ENCODE measurements at places on chromosomes 7 and 10.

- no peak for DNase-seq
Observed at GRCh38 chr10:47020471-47020870, 109.2 kb downstream of the PTPN20 start.

- DNase-seq = peak; percentile 74
Observed at GRCh38 chr7:16644636-16645592, 640 bp downstream of the ANKMY2 start.

- no peak for DNase-seq
Observed at GRCh38 chr7:158588878-158589442, 1.3 kb upstream of the PTPRN2 start.

- no peak for DNase-seq
Observed at GRCh38 chr7:135853499-135853898, 104.9 kb upstream of the FAM180A start.

DNA sequence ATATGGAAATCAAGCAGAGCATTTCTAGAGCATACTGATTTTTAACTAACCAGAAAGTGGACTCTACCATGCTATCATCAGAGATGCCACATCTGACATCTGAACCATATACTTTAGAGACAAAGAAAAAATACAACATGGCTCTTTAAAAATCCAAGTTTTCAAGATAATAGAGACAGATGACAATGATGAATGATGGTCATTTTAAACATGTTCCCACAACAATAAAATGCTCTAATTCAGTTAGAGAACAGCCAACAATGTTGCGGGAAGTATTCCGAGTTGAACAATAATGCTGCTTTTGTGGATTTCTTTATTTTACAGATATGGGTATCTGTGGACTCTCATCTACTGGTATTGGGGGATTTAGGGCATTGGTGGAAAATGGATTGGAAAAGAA lies 52.8 kb downstream of the PRTFDC1 start:
- no peak for DNase-seq

- no peak for DNase-seq
Observed at GRCh38 chr7:43198599-43199090, 86.2 kb downstream of the HECW1 start.

DNA sequence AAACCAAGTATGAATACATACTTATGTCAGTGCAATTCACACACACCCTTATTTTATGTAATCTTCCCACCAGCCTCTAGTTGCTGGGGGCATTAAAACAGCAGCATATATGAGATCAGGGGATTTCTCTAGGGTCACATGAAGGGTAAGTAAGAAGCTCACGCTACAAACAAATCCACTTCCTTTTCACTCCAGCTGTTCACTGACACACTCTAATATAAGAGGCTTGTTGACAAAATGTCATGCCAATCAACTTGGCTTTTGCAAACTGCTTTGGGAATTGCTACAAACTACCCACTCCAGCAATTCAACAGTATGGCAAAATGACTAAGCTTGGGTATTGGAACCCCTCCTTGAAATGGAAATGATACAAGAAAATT lies 10.3 kb downstream of the FAM3C start:
- no peak for DNase-seq

DNA sequence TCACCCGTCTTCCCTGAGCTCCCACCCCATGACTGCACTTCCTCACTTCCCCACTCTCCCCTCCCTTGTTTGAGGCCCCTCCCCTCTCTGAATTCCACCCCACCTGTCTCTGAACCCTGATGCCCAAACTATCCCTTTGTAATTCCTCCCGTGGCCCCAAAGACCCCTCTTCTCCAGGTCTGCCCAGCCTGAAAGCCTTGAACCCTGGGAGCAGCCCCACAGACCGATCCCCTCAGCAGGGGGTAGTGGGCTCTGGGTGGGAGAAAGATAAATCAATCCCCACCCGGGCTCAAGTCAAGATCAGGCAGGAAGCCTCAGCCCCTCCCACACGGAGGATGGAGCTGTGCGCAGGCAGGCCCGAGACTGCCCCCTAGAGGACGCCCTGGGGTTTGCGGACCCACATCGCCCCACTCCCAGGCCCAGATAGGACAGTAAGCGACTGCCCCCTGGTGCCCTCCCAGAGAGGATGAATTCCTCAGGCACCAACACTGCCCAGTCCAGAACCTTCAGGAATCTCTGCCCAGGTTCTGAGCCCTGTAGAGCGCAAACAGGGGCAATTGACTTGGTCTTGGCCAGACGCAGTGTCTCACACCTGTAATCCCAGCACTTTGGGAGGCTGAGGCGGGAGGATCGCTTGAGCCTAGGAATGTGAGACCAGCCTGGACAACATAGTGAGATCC lies 11.7 kb downstream of the HSPB1 start:
- DNase-seq = peak; percentile 94

DNA sequence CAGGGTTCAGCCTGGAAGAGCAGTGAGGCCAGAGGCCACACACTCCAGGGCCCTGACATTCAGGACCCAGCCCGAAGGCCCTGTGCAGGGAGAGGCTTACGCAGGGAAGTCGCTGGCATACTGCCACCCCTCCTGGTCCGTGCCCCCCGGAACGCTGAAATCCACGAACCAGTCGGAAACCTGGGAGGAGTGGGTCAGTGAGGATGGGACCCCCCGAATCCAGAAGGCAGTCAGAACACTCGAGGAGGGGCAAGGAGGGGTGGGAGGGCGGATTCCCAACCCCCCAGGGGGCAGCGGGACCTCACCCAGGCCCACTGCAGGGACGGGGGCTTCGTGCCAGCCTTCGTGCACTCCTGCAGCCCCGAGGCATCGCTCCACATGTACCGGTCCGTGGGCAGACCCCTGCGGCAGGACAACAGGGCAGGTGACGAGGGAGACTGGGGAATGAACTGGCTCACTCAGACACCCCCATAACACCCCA lies 13.5 kb downstream of the BHLHA15 start:
- DNase-seq = no peak

- no peak for DNase-seq
Observed at GRCh38 chr7:140518370-140519006, 39.2 kb upstream of the MKRN1 start.

DNA sequence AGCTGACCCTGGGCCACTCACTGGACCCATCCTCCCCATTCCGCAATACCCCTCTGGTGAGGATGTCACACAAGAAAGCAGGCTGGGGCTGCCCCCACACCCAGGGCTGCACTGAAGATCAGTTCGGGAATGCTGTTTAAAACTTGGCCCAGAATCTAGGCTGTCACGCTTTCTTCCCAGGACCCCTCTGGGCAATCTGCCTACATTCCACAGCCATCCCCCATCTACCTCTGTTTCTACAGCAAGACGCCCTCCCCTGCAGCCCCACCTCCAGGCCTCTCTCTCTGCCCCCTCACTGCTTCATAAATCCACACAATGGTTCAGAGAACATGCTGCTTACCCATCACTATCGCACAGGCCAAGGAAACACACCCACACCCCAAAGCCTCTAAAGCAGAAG lies 36.1 kb downstream of the XPNPEP1 start:
- no peak for DNase-seq

GRCh38 chr10:49318028-49318427 lies 19.1 kb downstream of the C10orf71 start:
- no peak for DNase-seq

DNA sequence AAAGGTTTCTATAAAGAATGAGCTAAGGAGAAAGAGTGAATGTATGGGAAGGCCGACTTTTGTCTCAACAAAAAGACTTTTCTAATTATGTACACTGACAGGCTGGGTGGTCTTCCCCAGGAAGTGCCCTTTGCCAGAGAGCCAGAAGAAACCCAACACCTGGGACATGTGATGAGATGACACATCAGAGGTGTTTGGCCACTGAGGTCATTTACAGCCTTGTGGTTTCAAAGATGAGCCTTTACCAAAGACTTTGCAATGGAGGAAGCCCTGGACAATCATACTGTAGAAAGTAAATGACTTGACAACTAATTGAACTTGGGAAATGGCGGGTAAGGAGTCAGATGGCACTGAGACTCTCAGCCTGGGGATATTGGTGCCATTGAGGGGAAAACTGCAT lies 3.4 kb upstream of the NRG3 start:
- no peak for DNase-seq

GRCh38 chr7:123096434-123096833 lies 100.9 kb upstream of the TAS2R16 start:
- no peak for DNase-seq

DNA sequence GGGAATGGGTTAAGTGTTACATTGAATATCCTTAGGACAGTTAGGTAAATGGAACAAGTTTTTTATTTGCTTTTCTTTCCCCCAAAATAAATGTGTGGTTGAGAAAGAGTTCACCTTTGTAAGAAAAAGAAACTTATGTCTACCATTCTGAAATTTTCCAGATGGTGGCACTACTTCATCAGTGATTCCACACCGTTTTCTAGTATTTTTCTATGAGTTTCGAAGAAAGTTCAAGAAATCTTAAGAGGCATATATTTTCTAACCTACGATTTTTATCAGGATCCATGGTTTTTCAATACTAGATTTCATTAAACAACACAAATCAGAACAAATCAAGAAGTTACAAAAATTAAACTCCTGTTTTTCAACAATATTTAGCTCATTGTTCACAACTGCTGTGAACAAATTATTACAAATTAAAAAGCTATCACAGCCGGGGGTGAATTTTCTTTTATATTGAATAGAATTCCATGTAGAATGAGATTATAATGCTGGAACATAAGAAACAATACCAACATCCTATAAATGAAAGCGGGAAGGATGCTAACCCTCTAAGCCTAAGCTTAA lies 163.1 kb upstream of the NPVF start:
- no peak for DNase-seq

GRCh38 chr10:22285130-22285529 lies 31.1 kb upstream of the COMMD3 start:
- DNase-seq = no peak

GRCh38 chr7:90173127-90173844 lies 19.0 kb downstream of the STEAP1 start:
- DNase-seq = no peak

GRCh38 chr10:88062385-88062784 lies 199.0 kb downstream of the PTEN start:
- DNase-seq = no peak

DNA sequence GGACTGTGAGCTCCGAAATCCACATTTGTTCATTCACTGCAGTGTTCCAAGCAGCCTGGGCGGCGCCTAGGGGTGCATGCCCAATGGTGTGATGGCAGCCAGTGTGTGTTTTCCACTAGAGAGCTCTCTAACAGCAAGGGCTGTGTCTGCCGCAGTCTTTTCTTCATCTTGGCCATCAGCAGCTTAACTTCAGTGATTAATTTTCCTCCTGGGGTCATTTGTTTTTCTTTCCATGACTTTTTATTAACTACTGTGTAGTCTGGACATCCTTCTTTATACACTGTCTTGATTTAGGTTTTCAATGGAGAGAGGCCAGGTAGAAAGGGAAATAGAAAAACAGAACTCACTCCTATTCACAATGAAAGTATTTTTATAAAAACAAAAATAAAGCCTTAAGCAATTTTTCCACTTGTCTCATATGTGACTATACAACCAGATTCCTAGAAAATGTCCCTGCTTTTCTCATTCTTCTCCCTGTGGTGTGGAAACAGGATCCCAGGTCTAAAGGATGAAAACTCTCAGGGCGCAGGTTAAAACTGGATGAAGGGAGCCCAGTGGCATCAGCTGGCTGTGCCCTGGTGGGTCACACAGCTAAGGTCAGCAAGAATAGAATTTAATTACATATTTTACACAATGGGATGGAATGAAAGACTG lies 176.8 kb downstream of the PKD1L1 start:
- DNase-seq = no peak

DNA sequence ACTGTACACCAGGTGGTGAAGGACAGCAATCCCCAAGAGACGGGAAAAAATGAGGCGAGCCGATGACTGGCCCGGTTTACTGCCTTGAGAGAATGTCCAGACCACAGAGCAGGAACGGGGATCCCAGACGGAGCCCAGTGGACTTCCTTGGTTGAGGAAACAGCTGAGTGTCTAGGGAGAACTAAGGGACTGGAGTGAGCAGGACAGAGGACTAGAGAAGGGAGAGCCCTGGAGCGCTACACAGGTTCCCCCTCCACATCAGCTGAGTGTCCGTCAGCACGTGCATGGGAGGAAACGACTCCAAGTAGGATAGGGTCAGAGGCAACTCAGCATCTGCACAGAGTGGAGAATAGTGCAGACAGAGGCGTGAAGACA lies 7.1 kb upstream of the WDR86 start:
- no peak for DNase-seq

GRCh38 chr7:25124465-25125136 lies 459 bp downstream of the CYCS start:
- DNase-seq = no peak

GRCh38 chr7:47795631-47796030 lies 152.6 kb downstream of the PKD1L1 start:
- DNase-seq = no peak

DNA sequence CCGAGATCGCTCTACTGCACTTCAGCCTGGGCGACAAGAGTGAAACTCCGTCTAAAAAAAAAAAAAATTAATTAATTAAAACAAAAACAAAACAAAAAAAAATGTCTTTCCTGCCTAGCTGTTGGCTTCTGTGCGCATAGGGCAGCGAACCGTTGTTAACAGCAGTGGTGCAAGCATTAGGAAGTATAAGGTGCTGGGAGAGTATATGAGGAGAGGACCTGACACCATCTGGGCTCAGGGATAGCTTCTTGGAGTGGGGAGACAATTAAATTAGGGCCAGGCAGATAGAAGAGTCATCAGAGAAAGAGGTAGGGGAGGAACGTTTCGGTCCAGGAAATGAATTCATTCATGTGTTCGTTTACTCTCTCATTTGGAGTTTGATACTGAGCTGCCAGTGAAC lies 46.2 kb upstream of the EZH2 start:
- DNase-seq = no peak

DNA sequence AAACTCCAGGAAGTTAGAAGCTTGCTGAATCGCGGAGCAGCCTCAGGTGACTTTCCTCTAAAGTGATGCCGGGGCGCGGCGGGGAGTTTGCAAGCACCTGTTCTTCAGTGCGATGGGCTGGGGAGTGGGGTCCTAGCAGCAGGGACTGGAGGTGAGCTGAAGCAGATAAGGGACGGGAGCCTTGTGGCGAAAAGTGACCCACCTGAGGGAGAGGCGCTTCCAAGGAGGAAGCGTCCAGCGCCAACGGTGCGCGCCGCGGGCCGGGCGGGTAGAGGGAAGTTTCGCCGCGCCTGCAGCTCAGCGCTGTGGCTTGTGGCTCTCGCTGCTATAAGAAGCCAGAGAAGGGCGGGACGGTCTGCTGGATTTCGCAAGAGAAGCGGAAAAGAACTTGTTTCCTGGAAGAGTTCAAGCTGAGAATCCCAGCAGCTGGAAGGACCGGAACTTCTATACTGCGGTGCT lies at the start of gene STEAP4:
Gene STEAP4, minus strand, starts transcription at position 305 of the 459 bp plus-strand sequence. CDS start 22,625 bp downstream, outside the sequence.
- DNase-seq = no peak
